ENCODE measurements at places on chromosomes 6 and 20.

DNA sequence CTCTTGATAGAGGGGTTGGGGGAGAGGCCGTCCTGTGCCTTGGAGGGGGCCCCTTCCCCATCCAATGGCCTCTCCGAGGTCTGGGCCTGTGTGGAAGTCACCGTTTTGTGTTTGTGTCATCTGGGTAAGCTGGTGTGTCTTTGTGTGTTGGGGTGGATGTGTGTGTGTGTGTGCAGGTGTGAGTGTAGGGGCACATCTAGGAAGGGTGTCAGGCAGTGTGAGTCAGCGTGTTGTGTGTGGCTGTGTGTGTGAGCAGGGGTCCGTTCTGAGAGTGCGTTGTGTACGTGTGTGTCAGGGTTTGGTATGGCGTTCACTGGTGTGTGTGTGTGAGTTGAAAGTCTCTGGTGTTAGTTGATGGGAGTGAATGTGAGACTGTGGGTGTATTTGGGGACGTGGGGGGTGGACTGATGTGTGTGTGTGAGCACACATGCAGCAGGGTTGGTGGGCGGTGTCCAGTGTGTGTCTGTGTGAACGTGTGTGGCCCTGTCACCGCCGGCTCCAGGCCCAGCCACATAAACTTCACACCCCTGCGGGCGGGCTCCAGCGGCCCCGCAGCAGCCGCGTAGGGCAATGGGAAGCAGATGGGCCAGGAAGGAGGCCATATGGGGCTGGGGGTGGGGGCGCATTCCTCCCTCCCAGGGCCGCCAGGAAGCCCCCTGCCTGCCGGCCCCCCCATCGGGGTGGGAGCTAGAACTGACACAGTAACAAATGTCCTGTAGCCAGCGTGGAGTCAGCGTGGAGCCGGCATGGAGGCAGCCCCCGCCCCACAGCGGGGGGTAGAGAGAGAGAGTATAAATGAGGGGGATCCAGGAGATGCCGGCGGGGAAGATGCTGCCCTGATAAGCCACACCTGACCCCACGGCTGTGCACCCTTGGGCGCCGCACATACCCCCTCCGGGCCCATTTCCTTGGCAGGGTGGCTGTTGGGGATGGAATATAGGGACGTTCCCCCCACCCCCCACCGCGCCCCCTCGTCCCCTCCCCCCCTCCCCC, 32.1 kb downstream of the SNAI1 start:
- DNase-seq, result peak; percentile 78

- DNase-seq, result no peak
Observed at GRCh38 chr6:135527960-135528249, 30.4 kb upstream of the AHI1 start.

DNA sequence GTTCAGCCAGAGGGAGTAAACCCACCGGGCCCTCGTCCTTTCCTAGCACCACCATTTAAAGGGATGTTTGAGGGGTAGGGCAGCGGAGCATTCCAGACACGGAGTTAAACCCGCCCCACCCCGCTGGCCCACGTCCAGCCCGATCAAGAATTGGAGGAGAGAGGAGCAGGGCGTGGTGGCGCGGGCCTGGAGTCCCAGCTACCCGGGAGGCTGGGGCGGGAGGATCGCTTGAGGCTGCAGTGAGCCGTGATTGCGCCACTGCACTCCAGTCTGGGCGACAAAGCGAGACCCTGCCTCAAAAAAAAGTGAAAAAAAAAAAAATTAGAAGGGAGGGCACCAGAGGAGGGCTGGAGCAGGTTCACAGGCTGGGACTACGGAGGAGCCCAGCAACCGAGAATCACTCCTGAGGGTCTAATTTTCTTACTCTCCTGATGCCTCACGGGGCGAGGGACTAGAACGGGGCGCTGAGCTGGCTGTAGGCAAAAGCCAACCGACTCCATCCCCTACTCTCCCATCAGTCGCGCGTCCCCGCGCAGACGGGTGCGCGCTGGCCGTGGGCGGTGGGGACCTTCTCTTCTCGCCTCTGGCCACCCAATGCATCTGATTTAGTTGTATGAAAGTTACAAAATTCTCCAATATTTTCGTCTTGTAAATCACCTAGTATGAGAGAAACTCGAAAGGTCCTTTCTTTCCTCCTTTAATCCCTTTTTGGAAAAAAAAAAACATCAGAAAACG, 6.1 kb upstream of the HSPA1B start:
- peak; percentile 53 for DNase-seq

- no peak for DNase-seq
Observed at GRCh38 chr20:63368151-63368550, 7.0 kb upstream of the CHRNA4 start.

DNA sequence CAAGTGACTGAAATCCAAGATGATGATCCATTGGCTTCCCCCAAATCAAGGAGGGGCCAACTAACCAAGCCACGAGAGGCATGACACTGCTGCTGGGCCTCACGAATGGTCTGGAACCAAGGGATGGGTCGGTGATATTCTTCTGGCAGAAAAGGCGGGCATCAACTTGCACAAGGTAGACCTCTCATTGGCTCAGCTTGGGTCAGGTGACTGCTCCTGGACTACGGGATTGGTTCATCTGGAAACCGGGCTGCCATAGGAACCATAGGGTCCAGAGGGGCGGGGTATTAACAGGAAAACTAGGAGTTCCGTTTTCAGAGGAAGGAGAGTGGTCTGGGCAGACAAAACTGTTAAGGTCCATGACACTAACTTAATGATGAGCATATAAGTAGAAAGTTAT, 100.9 kb downstream of the TFAP2C start:
- DNase-seq, result no peak

GRCh38 chr6:42402184-42402583, 49.5 kb downstream of the TRERF1 start:
- peak; percentile 52 for DNase-seq

- no peak for DNase-seq
Observed at GRCh38 chr6:138959521-138959920, 28.5 kb downstream of the REPS1 start.

DNA sequence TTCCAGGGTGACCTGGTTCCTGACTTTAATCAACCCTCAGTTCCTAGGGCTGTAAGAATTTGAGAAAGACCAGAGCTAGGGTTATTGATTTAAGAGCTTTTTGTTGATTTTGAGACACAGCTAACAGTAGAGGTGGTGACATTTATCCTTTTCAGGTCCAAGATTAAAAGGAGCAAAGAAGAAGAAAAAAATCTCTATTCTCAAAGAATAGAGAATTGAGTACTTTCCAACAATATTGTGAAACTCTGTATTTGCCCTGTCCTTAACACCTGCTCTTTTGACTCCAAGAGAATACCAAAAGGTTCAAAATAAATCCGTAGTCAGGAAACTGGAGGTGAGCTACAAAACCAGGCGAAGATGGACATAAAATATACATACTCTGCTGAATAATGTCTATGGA, 7.3 kb downstream of the PAQR8 start:
- DNase-seq, result no peak

- no peak for DNase-seq
Observed at GRCh38 chr6:149830731-149831307, 33.3 kb downstream of the LRP11 start.

DNA sequence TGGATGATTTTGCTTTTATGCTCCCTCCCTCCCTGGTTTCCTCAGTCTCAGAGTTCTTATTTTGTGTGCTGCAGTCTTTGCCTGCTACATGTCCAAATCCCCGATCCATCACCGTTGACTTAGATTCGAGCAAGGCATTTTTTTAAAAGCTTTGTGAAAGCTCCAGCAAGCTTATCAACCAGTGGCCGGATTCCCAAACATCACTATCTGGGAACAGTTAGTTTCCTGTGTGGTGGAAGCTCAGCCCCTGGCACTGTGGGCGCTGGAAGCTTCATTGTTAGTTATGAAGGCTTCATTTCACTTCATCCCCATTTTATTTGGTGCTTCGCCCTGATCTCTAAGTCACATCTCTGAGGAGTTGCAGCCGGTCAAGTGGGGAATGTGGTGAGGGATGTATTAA, 44.7 kb downstream of the DEK start:
- no peak for DNase-seq

DNA sequence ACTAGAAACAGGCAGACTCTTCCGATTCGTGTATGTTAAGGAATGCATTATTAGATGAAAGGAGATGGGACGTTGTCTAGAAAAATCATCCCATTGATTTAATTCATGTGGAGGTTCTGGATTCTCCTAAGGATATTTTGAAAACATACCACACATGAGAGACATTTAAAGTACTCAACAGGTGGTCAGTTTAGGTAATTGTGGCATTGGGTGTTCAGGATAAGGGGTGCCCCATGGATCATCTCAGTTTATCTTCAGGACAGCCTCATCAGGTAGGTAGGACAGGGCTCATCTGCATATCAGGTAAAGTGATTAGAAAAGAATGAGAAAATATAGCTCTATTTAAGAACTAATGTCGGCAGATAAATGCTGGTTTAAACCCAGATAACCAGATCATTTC, 15.9 kb upstream of the PDE10A start:
- DNase-seq, result no peak

DNA sequence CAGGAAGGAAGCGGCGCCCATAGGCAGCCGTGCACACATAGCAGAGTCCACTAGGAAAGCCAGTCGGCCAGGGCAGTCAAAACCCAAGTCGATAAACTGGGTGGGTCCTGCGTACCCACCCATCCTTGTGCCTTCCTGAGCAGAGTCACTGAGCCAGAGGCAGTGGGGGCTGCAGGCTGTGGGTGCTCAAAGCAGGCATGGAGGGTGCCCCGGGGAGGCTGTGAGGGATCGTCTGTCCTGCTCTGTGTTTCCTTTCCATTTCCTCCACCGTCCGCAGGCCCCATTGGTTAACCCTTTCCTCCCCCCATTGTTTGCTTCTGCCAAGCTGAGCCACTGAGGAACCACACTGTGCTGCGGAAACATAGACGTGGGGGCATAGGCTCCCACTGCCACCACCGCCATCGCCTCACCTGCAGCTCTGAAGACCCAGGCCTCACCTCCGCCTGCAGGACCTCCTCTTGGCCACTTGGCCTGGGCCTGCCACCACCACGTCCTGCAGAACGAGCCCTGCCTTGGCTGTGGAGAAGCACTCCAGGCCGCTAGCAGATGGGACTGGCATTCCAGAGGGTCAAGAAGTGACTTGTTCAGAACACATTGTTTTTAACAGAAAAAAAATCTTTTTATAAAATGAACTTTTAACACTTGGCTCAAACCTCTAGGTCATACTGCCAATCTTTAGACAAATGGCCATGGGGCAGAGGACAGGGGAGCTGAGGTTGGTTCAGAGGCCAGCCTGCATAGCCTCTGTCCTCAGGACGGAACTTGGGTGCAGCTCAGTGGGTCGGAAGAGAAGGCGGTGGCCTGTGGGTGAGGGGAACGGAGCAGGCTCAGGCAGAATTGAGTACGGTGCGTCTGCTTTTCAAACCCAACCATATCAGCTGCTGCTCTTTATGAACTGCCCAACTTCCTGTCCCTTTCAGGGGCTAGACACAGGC, 52.6 kb downstream of the TCP11 start:
- no peak for DNase-seq

GRCh38 chr6:116616737-116617053, 416 bp downstream of the RSPH4A start:
- DNase-seq, result no peak

DNA sequence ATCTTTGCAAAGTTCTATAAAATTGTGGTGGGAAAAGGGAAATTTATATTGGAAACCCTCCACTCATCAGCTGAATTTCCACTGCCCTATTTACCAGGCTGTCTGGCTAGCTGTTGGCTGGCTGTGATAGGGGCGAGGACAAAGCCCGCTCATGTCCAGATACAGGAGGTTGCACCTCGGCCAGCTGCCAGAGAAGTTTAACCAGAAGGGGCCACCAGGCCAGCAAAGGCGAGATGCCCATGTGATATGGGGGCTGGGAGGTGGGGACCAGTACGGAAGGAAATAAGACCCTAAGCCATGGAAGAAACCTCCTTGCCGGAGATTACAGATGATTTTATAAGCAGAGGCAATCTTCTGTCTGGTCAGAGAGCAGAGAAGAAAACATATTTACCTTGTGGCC, 143.8 kb downstream of the FNDC1 start:
- no peak for DNase-seq

DNA sequence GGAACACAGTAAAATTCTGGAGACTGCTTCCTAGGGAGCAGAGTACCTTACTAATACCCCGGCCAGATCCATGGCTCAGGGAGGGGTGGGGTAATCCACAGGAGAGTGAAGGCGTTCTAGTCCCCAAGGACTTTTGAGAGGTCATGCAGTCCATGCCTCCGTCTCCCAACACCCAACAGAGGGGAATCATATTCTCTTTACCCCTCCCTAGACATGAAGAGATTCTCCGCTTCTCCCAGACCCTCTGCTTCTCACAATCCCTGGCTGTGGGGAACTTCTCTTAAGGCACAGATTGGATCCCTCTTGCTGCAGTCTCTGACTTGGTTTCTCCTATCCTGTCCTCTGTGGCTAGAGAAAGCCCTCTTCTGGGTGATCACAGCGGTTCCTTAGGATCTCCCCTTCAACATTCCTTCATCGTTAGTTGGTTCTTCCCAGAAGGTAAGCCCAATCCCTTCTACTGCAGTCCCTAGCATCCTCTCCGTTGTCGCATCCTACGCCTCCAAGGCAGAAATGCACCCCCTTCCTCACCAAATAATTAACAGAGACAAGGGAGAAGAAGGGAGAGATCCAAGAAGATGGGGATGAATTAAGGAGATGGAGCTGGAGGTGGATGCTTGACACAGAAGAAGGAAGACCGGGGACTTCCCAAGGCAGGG, 562 bp downstream of the GGT7 start:
- DNase-seq, result no peak

- no peak for DNase-seq
Observed at GRCh38 chr6:8013763-8014162, 50.4 kb downstream of the BLOC1S5 start.

GRCh38 chr6:161195386-161195785, 78.5 kb downstream of the AGPAT4 start:
- no peak for DNase-seq

- no peak for DNase-seq
Observed at GRCh38 chr6:129114636-129115391, 231.9 kb downstream of the LAMA2 start.

DNA sequence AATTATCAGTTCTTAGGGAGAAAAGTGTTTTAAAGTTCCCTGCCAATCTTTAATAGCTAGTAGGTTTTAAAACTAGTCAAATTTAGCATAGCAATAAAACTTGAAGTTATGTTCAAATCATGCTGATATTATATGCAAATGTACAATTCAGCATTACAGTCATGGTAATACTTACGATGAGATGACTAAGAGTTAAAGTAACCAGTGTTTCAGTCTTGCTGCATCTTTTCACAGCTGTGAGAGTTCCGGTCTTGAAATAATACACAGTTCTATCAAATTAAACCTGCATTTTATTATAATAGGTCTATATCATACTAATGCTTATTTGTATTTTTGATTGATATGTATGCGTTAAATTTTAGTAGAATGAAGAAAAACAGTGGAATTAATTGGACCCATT, 26.1 kb downstream of the POPDC3 start:
- DNase-seq, result no peak

GRCh38 chr6:124742971-124743370, 219.3 kb upstream of the RNF217 start:
- DNase-seq, result no peak

- DNase-seq, result peak; percentile 78
Observed at GRCh38 chr6:26576929-26577719, 19.6 kb upstream of the ABT1 start.

DNA sequence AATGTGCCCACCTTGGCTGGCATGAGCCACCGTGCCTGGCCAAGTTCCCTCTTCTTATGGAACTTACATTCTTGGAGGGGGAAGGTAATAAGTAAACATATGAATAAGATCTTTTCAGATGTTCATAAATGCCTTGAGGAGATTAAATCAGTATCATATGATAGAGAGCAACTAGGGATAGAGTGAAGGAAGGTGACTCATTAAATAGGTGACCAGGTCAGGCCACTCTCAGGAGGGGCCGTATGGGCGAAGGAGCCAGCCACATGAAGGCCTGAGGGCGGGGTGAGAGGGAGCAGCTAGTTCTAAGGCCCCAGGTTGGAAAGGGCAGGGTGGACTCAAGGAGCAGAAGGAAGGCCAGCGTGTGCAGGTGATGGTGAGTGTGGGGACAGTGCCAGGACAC, 91.1 kb downstream of the UST start:
- no peak for DNase-seq
